GM12878 (cell line): ENCODE measurements at places on chromosomes 16 and 17.

DNA sequence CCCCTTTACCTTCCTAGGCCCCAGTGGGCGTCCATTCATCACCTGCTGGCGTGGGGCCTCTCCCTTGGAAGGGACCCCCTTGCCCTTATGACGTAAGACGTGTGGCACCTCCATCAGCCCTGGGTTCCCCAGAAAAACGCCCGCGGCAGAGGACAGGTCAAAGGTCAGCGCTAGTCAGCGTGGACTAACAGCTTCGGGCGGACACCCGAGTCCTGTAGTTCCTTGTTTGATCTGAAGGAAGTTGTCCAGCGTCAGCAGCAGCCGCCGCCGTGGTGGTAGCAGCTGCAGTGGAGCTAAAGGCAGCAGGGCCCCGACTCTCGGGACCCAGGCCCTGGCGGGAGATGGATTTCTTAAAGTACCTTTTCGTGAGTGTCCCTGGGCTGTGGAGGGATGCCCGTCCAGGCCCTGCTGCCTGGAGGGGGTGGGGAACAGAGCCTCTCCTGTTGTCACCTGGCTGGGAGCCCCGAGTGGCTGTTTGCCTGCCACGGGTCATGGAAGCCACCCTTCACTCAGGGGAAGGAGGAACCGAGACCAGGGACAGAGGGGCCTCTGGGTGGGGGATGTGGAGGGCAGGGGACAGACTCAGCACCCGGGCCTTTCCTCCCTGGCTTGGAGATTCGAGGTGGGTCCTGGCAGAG lies 123.6 kb downstream of the OR1D5 start:
- DNase-seq = no peak

GRCh38 chr17:15175356-15175755 lies 89.8 kb downstream of the PMP22 start:
- DNase-seq = no peak

- no peak for DNase-seq
Measured at GRCh38 chr16:54289242-54289944, 2.8 kb upstream of the IRX3 start.

- DNase-seq = no peak
Measured at GRCh38 chr17:68709461-68709860, 108.3 kb upstream of the FAM20A start.

DNA sequence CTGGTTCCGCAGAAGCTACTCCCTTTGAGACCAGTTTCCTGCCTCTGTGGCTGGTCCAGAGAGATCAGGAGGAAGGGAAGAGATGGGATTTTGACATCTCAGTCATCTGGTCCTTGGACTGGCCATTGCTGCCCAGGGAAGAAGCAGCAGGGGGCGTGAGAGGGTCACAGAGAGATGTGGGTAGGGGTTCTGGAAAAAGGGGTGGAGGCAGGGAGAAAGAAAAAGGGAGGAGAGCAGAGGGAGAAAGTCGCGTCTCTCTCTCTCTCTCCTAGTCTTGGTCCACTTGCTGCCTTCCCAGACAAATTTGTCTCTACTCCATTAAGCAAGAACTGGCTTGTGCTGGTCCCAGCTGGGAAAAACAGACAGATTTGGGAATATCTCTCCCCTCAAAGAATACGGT lies 4.4 kb downstream of the SHBG start:
- DNase-seq = no peak

GRCh38 chr16:69725480-69726312 lies 664 bp downstream of the NQO1 start:
- no peak for DNase-seq

DNA sequence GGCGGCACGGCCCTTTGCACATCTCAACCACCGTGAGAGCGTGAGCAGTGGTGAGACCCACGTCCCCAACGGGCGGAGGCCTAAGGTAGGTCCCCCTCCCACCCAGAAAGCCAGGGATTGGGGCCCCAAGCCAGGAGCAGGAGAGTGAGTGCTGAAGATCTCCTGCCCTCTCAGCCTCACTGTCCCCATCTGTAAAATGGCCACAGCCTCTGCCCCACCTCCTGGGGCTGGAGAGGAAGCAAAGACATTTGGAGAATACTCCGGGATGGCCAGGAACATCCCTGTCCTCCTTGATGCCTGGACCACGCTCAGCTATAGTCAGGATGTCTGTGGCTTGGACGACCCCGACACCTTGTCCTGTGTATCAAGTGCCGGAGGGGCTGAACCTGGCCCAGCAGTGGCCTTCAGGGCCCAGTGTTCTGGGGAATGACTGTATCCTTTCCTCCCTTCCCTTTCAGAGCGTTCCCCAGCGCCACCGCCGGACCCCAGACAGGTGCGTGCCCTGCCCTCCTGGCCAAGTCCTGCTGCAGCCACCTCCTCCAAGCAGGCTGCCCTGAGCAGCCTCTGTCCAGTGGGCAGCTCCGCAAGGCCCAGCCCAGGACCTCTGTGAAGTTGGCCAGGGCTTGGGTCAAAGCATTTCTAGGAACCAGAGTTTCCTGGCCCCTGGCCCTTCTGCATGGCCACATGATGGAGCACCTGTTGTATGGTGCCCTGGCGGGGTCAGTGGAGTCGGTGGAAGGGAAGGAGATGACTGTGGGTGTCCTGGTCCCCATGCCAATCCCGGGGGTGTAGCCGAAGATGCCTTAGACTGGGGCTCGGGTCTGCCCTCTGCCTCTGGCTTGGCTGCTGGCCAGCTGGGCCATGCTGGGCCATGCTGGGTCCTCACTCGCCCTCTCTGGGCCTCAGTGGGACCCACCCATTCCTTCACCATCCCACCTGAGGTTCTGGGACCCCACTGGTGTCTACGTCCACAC lies 38.4 kb downstream of the ADCY7 start:
- DNase-seq = no peak

GRCh38 chr16:85554889-85555718 lies 58.0 kb upstream of the GSE1 start:
- DNase-seq = no peak

- DNase-seq = no peak
Measured at GRCh38 chr17:73030995-73031394, 61.5 kb downstream of the SLC39A11 start.

DNA sequence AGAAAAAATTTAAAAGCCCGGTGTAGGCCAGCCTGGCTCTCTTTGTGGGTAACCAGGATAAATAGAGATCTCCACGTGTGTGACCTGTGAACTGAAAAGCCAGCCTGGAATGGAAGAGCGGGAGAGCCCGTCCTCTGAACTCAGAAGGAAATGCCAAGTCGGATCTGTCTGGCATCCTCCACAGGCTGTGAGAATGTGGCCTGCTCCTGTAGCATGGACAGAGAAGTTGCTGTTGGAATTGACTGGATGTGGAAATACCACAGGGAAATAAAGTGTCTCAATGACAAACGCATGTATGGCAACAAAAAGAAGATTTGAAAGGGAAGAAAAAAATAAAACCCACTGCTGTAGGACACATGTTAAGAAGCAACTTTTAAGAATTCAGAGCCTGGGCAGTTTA lies 6.7 kb downstream of the KLHL36 start:
- no peak for DNase-seq

GRCh38 chr16:14018851-14019250 lies 52.3 kb upstream of the MRTFB start:
- no peak for DNase-seq

DNA sequence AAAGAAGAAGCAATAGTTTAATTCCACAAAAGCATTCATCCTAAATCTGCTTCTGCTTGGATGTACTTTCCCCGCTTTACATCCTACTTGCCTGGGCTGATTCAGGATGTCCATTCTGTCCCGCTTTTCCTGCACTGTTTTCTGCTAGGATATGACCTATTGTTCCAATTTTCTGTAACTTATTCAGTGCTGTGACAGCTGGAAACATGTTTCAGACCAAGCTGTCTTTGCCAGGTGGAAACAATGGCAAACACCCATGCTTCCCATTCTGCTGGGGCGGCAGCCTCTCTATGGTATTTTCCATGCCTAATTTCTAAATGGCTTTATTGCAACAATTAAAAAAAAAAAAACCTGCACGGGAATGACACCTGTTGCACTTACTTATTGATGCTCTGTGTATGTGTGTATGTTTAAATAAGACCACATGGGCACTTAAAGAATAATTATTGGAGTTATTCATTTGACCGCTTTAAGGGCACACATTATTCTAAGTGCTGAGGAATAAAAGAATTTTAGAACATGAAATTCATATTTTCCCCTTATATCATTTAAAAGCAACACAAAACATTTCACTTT lies 21.0 kb downstream of the COQ7 start:
- no peak for DNase-seq

DNA sequence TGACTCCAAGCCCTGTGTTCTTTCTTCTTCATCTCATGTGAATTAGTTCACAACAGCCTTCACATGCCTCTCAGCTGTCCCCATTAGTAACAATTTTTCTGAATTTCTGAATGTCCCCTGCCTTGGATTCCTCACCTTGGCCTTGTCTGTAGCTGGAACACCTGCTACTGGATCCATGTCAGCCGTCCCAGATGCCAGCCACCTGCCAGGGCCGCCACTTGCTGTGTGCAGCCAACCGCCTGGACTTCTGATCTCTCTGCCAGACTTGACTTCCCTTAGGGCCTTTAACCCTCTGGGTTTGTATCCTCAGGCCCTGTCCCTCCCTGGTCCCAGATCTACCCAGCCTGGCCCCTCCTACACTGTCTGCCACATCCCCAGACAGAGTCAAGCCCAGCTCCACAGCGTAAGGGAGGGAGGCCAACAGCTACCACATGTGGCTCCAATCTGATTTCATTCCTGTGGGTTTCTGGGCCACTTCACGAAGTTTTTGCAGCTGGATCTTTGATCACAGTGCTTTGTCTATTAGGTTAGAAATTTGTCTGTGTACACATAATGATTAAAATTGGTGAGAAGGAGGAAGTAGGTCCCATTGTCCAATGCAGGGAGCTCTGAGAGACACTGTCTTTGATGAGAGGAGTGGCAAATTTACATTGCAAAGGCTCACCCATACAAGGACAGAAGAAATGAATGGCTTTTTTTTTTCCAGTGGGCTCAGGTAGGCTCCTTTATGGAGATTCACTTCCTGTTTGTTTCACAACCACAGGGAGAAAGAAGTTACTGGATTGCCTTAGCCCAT lies 15.3 kb downstream of the MPP2 start:
- DNase-seq = no peak

DNA sequence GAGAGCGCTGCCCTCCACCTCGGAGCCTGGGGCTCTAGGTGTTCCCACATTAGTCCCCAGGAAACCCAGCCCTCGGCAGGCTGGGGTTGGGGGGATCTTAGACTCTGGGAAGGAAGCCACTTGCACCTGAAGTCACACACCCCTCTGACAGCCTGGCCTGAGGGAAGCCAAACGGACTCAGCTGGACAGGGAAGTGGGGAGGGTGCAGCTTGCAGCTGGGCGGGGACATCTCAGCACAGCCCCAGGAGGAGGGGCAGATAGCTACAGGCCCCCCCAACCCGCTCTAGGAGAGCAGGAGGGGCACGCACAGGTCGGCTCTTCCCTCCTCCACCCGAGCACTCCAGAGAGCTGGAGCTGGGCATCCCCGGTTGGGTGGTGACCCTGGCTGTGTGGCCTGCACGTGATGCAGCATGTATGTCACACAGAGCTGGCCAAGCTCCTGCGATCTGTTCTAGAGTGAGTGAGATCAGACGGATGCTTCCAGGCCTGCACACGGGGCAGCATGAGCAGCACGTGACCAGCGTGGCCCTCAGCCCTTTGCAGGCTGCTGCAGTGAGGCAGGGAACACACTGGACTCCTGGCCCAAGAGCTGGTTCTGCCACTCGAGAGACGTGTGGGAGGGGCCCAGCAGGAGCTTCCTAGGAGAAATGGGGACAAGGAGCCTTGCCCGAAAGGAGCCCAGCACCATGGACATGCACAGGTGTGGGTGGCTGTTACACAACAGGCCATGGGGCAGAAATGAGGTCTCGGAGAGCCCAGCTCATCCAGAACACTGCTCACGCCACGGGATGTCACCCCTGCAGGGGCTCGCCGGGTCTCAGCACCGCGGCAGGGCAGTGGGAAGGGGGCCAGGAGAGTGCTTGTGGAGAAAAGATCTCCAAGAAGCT lies 15.4 kb downstream of the KIFC3 start:
- no peak for DNase-seq

- no peak for DNase-seq
Measured at GRCh38 chr17:1574697-1575471, 12.3 kb upstream of the PITPNA start.

DNA sequence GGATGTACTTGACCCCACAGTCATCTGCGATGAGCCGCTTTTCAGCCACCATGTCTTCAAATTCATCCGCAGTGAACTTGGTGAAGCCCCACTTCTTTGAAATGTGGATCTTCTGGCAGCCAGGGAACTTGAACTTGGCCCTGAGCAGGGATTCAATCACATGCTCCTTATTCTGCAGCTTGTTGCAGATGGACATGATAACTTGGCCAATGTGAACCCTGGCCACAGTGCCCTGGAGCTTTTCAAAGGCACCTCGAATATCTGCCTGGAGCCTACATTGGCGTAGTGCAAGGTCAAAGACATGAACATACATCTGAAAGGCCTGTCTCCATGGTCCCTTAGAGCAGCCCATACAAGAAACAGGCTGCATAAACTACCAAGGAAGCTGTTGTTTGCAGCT lies 1.8 kb upstream of the TENT4B start:
- DNase-seq = no peak

DNA sequence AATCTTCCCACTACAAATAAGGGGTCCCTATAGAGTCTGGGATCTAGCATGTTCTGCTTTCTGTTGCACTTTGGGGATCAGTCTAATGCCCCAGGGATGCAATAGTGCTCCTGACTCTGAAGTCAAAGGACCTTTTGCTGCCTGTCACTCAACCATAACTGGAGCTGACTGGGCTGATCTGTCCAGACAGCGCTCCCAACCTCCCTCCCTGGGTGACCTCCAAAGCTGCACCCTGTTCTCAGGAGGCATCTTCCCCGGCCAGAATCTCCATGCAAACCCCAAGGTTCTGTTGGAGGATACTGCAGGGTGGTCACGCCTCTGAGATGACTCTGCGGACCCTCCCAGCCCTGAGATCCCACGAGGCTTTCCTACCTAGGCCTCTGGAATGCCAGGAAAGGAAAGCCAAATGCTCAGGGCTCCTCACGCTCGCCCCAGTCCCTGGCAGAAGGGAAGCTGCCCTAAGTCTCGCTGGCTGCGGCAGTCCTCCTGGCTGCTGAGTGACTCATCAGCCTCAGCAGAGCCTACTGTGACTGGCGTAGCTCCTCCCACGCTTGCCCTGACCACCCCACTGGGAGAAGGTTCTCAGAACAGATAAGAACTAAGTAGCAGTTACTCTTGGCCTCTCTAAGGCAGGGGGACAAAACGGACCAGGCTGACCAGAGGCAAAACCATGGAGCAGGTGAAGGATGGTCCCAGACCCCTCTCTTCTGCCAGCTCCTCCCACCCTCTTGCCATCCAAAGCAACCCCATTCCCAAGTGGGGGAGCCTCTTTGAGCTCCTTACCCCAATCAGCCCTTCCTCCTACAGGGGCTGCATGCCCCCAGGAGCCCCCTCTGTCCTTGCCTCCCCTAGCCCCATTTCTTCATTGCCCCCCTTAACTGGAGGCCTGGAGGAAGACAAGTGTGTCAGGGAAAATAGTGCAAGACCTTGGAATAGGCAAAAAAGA lies 124.1 kb upstream of the TNRC6C start:
- DNase-seq = peak; percentile 49

- no peak for DNase-seq
Measured at GRCh38 chr16:57843400-57843799, 41.1 kb upstream of the KIFC3 start.

GRCh38 chr16:56923481-56924091 lies 8.4 kb upstream of the HERPUD1 start:
- DNase-seq = no peak

- no peak for DNase-seq
Measured at GRCh38 chr17:3826191-3826590, 19.9 kb downstream of the NCBP3 start.
